ENCODE measurements at places on chromosomes 12 and 14.
A peak's percentile ranks its signal among the peaks of the same experiment; 100 is the strongest.

- DNase-seq = no peak
Measured at GRCh38 chr14:42428996-42429395, 822.3 kb downstream of the LRFN5 start.

GRCh38 chr12:2080604-2081003 is 27.8 kb downstream of the CACNA1C start:
- no peak for DNase-seq

GRCh38 chr14:95683793-95684192 is 2.4 kb upstream of the TCL1B start:
- DNase-seq = peak; percentile 42

- DNase-seq = no peak
Measured at GRCh38 chr12:131592972-131593371, 117.9 kb upstream of the SFSWAP start.

DNA sequence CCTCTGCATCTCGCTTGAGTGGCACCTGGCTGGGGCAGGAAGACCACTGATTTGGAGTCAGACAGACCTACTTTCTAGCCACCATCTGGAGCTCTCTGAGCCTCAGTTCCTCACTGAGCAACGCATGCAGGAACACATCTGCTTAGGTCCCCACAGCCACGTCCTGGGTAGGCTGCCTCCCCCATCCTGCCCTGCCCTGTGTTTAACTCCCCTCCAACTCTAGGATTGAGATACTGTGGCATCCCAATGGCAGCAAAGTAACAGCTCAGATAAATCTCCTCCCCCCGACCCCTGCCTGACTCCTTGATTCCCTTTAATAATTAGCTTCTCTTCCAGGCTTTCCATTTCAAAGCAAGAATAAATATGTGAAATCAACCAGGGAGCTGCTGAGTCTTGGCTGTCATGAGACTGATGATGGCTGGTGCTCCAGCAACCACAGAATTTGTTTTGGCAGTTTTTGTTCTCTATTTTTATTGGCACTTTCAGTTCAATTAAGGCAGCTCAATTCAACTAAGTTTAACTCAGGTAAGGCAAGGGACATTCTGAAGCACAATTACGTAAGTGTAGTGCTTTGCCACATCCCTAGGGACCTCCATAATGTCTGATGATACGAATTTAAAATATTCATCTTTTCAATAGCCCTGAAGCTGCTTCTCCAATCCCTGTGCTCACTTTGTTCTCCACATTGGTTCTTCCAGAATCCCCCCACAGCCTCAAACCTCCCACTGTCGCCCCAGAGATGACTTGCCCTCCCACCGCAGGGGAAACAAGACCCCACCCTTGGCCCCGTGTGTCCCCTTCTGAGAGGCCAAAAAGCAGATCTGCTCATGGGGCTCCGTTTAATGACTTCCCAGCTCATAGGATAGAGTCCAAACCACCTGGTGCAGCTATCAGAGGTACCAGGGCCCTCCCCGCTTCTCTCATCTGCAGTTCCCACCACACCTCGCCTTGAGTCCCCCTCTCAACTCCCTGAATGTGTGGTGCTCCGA is 58.2 kb downstream of the ESR2 start:
- DNase-seq = no peak

Measured in Calu3 (cell line).